Left ventricle myocardium superior (tissue), 1 donor: ENCODE measurements at places on chromosomes 7 and 10. TPM values are rescaled to one million over a fixed set of nuclear protein-coding genes. Genes with fewer than 3 reads are reported as not detected.
A peak's percentile ranks its signal among the peaks of the same experiment; 100 is the strongest.

Gene TMEM176A
- 30.1 TPM for total RNA-seq

DNA sequence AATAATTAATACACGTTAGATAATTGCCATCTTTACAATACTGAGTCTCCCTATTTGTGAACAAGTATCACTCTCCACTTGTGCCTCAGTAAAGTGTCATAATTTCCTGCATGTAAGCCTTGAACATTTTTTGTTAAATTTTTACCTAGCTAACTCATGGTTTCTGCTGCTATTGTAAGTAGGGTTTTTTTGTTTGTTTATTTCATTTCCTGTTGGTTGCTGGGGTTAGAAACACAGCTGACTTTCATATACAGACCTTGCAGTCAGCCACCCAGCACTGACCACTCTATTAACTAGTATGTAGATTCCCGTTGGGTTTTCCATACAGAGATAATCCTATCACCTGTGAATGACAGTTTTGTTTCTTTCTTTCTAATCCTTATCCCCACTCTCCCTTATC lies 133.3 kb downstream of the MPP7 start:
- no peak for DNase-seq

Gene MMD2
- total RNA-seq: not detected

DNA sequence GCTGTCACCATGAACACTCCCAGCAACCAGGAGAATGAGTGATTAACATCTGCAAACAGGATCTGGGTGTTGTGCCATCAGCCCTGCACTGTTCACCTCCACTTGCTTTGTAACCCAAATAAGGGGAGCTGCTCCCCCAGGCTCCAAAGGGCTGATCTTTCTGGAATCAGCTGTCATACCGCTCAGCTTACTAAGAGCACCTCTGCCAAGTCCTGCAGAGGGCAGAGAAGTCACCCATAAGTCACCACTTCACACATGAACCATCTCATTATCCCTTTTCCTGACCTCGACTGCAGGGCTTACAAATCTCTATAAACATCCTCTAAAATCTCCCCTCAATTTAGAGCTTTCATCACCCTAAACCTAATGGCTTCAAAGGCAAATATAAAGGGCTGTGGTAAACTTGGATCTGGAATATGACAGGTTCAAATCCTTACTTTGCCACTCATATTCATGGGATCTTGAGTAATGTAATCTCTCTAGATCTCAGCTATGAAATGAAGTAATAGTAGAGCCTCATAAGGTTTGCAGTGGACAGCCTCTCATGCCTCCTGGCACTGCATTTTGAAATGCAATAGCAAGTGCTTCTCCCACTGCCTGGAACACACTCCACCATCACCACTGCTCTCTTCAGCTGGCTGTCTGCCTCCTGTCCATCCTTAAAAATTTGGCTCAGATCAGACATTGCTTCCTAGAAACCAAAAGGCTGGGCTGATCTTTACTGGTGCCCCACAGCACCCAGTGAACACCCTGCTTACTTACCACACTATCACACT lies 38.8 kb downstream of the ERLIN1 start:
- no peak for DNase-seq

GRCh38 chr7:23539494-23539907 lies 7.7 kb upstream of the TRA2A start:
- DNase-seq: no peak

Gene AKR1C3
- 23.2 TPM for total RNA-seq

DNA sequence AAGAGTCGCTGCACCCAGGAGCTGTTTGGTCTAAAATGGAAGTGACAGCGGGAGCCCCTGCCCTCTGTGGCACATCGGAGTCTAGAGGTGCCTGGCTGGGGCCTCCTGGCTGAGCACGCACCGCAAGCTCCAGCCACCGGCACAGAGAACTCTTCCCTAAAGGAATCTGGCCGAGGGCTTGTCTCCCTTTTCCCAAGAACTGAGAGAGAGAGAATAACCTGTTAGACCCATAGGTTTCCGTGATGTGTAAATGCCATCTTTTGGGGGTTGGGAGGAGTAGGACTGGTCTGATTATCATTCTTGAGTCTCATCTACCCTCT lies 47.3 kb downstream of the PROSER2 start:
- no peak for DNase-seq

GRCh38 chr10:22253580-22253882 lies 35.7 kb upstream of the EBLN1 start:
- DNase-seq: peak; percentile 76

- DNase-seq: peak; percentile 84
Measured at GRCh38 chr7:149854611-149855360, 16.6 kb downstream of the ZNF862 start.

Gene MPLKIP
- 15.4 TPM for total RNA-seq

DNA sequence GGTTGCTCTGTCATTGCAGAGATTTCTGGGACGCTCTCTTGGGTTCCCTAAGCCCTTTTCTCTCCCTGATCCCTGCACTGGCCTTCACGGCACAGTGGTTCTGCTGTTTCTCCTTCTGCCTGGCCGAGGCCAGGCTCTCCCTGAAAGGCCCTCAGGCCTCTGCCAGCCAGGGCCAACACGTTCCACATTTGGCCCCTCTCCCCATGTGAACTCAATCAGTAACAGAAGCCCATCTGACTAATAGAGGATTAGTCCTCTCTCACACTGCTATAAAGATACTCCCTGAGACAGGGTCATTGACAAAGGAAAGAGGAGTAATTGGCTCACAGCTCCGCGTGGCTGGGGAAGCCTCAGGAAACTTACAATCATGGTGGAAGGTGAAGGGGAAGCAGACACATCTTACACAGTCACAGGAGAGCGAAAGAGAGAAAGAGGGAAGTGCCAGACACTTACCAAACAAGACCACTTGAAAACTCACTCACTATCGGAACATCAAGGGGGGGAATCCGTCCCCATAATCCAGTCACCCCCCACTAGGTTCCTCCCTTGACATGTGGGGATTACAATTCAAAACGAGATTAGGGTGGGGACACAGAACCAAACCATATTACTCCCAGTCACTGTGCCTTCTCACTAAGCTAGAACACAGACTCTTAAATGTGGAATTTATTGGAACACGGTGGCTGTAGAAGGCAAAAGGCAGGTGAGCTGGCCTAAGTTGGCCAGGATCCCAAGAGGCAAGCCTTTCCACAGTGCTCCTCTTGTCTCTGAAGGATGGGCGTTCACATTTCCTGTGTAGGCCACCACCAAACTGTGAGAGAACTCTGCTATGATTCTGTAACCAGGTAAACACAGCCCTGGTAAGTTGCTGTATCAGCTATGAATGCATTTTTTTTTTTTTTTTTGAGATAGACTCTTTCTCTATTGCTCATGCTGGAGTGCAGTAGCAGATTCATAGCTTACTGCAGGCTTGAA lies 8.8 kb downstream of the FZD8 start:
- no peak for DNase-seq

GRCh38 chr7:25967278-25968204 lies 184.5 kb upstream of the NFE2L3 start:
- DNase-seq: no peak

DNA sequence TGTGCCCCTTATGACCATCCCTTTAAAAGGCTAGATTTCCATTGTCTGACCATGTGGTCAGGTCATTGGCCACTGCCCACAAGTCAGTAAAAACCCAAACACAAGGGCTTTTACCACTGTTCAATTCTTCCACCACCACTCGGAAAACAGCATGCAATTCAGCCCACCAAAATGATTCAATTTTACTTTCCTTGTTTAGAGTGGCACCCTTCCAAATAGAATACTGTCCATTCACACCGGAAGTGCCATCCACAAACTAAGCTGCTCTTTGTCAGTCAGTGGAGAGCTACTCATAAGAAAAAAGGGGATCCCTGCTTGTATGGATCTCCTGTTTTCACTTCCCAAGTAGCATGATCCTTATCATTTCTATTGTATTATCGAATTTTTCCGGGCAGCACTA lies 350.7 kb upstream of the MBL2 start:
- DNase-seq: no peak

Gene IFIT2
- total RNA-seq: 7.0 TPM

DNA sequence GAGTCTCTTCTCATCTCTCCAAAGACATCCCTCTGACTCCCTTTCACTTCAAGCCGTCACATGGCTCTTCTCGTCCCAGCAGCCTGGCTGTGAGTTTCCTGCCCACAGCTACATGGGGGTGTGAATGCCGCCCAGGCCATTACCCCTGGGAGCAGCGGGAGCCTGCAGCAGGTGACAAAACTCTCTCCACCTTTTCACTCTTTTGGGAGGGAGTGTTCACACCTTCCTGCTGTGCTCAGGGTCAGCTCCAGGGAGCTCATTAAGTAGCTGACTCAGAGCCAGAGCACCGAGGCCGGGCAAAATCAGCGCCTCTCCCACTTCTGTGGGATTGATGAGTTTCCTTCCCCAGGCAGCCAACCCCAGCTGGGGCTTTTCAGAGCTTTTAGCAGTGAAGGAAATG lies 271.3 kb downstream of the TYW1 start:
- no peak for DNase-seq

DNA sequence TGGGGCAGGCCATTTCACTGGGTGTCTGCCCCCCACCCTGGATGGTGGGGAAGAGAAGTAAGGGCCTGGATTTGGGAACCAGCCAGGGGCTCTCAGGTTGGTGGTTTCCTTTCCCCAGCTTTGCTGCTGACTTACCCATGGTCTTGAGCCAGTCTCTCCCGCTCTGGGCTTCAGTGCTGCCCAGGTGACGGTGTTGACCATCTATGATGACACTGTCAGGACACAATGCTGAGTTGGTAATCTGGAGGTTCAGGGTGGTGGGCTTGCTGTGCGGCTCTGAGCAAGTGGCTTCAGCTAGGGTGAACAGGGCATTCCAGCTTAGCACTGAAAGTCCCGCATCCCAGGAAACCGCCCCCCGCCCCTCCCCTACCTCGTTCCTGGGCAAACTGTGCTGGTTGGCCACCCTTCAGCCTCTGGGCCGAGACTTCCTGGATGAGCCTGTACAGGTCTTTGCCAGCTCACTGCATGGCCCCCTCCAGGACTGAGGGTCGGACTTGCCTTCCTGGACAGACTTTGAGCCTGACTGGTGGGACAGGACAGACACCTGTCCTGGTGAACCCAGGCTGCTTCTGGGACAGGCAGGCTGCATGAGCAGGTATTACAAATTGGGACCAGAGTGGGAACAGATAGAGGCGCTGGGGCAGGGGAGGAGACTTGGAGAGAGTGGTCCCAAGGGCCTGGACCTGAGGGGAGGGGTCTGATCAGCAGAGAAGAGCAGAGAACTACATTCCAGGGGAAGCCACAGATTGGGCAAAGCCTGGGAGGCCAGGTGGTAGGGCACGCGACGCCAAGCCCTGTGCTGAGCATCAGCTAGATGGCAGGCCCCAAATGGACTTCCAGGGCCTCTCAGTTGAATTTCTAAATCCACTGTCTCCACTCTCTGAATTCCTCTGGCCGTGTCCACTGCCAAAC lies 19.9 kb upstream of the ZMIZ1 start:
- no peak for DNase-seq

DNA sequence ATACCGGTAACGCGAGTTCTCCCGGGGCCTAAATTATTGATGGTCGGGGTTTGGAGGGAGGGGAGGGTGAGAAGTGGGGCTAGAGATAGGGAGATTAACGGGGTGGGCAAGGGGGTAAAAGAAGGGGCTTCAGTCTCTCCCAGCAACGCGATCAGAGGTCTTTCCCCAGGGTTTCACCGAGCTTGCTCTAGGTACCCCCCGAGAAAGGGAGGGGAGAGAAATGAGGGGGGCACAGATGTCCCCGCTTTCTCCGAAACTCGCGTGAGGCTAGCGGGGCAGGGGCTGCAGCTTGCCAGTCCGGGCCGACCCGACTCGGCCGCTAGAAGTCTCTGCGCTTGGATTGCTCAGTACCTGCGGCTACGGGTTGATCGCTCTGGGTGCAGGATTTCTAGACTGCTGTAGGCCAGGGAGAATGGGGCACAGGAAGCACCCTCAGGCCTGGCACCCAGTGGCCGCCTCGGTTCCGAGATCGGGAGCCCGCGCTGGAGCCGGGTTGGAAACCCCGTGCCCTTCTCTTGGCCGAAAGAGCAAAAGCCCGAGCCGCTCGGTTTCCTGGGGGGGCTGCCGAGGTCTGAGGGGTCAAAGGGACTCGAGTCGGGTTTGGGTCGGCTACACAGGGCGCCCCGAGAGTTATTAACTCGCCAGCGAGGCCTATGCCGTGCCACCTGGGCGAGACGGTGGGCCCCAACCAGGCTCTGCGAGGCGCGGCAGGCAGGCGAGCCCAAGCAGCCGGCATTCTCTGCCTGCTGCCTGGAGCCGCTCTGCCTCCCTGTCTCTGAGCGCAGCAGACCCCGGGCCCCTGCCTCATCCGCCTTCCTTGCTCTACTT lies 3.1 kb downstream of the PAX2 start:
- no peak for DNase-seq

DNA sequence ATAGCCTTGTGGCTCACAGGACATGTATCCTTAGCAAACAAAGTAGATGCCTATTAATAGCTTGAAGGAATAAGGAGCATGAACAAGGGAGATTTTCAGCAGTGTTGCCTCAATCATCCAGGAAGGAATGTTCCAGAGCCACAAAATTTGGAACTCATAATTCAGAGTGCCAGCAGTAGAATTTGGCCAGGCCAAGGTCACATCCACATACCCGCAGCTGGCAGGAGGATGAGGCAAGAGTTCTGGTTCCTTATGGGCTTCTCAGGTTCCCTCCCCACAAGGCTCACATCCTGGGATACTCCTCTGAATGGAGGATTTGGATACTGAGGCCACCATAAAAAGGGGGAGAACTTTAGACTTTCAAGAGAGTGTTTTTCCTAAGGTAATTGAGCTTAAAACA lies 45.8 kb downstream of the SUFU start:
- no peak for DNase-seq

Gene GATA3
- total RNA-seq: 1.1 TPM

DNA sequence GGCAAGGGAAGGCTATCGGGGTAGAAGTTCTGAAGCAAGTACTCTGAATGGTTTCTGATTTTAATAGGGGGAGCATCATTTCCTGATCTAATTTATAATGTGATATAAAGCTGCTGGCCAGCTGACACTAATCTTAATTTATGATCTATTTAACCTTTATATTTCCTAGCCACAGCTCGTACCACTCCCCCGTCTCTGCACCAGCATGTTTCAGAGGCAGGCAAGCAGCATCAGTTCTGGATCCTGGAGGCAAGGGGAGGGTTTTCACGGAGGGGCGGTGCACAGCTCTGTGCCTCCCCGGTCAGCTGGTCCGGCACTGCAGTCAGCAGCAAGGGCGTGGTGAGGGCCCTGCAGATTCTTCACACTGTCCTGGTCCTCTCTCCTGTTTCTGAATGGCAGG lies 30.0 kb downstream of the MGMT start:
- no peak for DNase-seq
